ENCODE measurements at places on chromosomes 5 and 9.

- no peak for DNase-seq
These were observed 26.4 kb upstream of the NTNG2 start for GRCh38 chr9:132135456-132135855.

DNA sequence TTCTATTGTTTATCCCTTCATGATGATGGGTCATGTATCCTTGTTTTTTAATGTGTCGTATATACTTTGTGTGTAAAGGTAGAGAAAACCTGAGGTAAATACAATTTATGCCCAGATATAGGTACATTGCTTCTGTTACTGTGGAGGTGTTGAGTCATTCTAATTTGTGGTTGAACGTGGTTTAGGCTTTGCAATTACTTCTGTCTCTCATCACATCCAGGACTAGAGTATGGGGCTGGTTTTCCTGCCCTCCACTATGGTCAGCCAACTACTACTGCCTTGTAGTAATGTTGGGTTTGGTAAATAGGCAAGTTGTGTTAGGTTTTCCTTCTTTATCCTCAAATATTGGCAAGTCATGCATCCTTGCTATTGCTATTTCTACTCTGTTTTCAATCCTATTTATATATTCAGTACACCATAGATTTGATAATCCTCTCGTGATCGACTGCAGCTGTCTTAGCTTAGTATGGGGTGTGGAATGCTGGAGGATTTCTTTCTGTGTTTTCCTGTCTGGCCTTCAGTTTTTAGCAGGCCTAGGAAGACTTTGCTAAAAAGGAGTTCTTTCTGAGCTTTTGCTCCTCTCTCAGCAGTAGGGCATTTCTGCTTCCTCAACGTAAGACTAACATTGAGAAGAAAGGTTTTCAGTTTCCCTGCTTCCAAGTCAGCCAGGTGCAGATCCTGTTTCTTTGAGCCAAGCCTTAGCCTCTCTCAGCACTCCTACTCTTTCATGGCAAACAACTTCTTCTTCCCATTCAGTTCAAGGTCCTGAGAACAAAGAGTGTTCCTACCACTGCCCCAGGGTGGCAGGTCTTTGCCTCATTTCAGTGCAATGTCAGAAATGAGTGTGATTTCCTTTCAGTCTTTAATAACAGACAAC lies 844.4 kb upstream of the CDH18 start:
- DNase-seq, result no peak

- DNase-seq, result no peak
These were observed 136.0 kb downstream of the GDNF start for GRCh38 chr5:37703841-37704241.

DNA sequence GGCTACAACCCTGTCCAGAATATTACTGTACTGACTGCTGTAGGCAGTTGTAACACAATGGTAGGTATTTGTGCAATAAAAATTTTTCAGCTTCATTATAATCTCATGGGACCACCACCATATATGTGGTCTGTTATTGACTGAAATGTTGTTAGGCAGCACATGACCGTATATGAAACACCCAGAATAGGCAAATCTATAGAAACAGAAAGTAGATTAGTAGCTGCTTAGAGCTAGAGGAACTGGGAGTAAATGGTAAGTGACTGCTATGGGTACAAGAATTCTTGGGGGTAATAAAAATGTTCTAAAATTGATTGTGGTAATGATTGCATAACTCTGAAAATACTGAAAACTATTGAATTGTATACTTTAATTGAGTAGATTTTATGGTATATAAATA lies 185.7 kb downstream of the ESM1 start:
- no peak for DNase-seq

GRCh38 chr9:26067608-26068007 lies 389.4 kb upstream of the TUSC1 start:
- DNase-seq, result no peak

DNA sequence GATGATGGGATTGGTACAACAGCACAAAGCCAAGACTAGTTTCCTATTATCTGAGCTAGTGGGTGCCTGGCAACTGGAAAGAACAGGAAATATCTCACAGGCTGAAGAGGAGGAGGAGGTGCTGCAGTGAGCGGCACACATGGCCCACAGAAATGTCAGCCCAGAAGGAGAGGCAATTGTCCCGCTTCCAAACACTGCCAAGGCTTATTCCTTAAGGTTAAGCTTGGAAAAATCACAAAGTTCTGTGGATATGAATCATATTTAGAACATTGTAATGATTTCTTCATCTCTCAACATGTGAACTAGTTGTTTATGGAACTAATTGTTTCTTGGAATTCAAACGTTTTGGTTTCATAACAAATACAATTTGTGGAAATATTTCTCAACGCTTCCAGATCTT lies 1019.5 kb upstream of the SEMA6A start:
- no peak for DNase-seq

DNA sequence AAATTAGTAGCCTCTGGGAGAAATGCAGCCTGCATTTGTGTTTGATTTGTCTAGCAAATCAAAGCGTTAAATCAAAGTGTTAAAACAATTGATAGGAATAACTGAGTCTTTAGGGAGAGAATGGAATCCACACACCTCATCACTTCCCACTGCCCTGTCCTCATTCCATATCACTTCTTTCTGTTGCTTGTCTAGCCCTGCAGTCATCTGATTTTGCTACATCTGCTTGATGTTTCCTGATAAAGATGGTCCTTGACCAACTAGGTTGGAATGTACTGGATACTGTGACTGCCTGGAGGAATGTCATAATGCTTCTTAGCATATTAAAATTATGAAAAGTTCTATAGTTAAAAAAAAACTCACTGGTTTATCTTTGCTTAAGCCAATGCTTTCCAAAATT lies 119.9 kb downstream of the DOCK2 start:
- no peak for DNase-seq

GRCh38 chr9:108436448-108436847 lies 419.3 kb downstream of the ACTL7B start:
- no peak for DNase-seq

DNA sequence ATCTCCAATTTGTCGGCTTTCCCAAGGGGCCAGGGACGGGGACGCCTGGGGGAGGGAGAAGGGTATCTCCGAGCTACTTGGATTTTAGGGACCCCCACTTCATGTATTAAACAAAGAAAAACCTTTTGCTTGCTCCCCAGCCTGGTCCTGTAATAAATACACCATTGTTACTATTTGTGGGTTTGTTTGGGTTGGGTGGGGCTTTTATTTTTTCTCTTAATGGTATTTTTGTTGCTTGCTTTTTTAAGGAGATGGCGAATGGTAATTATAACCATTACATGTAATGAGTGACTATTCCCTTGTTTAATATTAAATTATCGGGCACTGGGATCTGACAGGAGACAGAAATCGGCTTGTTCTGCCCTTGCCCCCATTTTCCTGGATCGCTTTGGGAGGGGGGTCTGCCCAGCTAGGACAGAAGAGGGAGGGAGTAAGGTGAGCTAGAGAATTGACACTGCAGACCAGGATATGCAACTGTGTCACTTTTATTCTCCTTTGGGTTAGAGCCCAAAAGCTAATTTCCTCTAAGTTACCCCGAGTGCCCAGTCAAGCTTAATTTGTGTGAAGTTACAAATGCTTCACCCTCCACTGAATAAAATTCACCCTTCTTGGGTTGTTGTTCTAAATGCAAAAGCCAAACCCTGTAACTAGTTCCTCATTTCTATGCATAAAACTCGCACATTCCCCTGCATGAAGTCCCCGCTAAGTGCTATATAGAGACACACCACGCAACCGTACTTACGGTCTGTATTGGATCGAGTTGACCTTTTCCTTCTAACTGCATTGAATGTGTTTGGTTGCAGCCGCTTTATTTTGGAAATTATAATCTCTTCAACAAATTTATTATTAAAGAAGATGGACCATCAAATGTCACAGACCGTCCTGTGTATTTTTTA lies 1.6 kb upstream of the ZNF608 start:
- no peak for DNase-seq

GRCh38 chr9:76218117-76218885 lies 175.9 kb downstream of the RFK start:
- no peak for DNase-seq

GRCh38 chr9:85516455-85516854 lies 225.3 kb downstream of the AGTPBP1 start:
- no peak for DNase-seq

- no peak for DNase-seq
These were observed 101.8 kb upstream of the TAF11L2 start for GRCh38 chr5:17396247-17396646.

GRCh38 chr5:180287404-180287803 lies 4.5 kb downstream of the MAPK9 start:
- no peak for DNase-seq

- no peak for DNase-seq
These were observed 22.5 kb upstream of the GRAMD2B start for GRCh38 chr5:126400621-126401251.

GRCh38 chr5:110969502-110969901 lies 102.0 kb upstream of the TSLP start:
- no peak for DNase-seq

GRCh38 chr5:84790406-84790805 lies 405.7 kb upstream of the EDIL3 start:
- no peak for DNase-seq

GRCh38 chr5:152425083-152425482 lies 20.0 kb upstream of the NMUR2 start:
- DNase-seq, result no peak

GRCh38 chr5:164233791-164234190 lies 728.4 kb downstream of the MAT2B start:
- no peak for DNase-seq

- no peak for DNase-seq
These were observed 21.5 kb downstream of the MVB12B start for GRCh38 chr9:126347911-126348760.

- no peak for DNase-seq
These were observed 114.8 kb upstream of the RASA1 start for GRCh38 chr5:87152886-87153285.

DNA sequence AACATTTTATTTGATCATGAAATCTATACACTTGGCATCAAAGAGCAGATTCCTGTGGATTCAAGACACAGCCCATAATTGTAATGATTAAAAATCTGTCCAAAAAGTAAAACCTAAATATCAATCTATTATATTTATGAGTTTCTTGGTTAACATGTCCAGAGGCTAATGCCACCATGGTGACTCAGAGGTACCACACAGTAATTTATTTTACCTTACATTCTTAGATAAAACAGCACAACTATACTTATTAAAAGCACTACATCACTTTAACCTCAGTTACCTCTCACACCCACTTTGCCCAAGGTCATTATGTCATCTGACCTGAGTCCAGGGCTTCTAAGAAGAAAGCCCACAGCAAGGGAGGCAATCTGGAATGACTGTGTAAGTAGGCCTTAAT lies 519.2 kb downstream of the RASEF start:
- DNase-seq, result no peak

GRCh38 chr5:79285833-79286232 lies 49.9 kb downstream of the JMY start:
- DNase-seq, result no peak

DNA sequence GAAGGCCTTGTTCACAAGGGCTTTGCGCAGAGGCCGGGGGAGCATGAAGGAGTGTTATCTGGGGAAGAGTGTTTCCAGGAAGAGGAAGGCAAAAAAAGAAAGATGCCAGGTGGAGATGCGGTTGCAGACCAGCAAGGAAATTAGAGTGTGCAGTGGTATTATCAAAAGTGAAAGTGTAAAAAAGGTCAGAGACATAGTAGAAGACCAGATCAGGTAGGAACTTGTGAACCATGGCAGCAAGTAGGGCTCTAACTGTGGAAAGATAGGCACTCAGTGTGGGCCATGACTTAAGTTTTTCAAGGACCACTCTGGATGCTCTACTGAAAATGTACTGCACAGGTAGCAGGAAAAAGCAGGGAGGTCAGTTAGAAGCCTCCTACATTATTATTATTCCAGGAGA lies 90.1 kb upstream of the SPOCK1 start:
- no peak for DNase-seq

DNA sequence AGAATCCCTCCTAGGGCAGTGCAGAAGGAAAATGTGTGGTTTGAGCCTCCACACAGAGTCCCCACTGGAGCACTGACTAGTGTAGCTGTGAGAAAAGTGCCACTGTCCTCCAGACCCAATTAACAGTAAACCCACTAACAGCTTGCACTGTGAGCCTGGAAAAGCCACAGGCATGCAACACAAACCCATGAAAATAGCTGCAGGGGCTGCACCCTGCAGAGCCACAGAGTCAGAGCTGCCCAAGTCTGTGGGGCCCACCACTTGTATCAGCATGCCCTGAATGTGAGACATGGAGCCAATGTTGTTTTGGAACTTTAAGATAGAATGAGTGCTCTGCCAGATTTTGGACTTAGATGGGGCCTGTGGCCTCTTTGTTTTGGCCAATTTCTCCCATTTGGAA lies 119.8 kb upstream of the CDH9 start:
- no peak for DNase-seq

DNA sequence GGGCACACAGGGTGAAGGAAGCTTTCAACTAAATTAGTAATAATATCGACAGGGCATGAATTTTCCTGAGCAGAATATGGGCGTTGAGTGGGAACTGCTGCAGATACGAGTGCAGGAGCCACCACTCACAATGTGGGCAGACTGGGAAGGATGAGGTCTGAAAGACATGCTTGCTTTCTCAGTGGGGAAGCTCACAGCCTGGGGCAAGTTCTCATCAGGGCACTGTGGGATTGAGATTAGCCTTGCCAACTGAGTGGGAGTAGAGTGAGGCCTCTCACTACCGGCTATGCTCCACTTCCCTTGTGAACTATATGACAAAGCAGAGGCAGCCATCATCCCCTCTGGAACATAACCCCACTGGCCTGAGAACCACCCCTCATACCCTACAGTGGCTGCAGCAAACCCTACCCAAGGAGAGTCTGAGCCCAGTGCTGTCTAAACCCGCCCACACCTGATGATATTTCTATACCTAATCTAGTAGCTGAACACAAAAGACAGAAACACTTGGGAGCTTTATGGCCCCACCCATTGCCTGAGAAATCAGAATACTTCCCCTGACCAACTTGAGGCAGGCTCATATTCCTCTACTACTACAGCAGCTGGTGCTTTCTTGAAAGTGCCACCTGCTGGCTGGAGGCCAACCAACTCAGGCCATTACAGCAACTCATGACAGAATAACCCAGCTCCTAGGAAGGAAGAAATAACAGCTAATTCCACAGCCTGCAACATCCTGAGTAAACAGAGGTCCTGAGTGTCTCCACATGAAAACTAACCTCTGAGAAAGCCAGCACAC lies 173.7 kb upstream of the SPEF2 start:
- DNase-seq, result no peak

DNA sequence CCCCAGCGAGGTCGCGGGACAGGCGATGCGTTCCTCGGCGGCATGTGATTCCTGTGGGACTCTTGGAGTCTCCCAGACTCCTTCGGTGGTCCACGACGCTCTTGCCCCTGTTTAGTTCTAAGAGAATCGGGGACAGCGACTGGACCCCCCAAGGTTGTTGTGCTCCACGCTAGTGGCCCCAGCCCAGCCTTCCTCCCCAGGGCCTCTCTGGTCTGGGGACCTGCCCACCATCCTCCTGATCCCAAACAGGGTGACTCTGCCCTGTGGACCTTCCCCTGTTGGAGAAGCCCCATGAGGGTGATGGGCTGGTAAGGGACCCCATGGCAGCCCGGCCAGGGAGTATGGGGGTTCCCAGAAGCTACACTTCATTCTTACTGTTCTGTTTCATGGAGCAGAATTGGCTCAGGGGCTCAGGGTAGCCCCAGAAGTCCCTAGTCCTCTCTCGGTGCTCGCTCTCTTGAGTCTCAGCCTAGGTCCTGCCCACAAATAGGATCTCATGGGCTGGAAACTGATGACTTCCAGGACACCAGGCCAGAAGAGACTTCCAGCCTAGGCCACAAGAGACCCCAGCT lies 880 bp downstream of the CARD19 start:
- no peak for DNase-seq

GRCh38 chr5:175680463-175680862 lies 22.6 kb downstream of the HRH2 start:
- no peak for DNase-seq
